ENCODE measurements at places on chromosomes 6 and 20.
A peak's percentile ranks its signal among the peaks of the same experiment; 100 is the strongest.

GRCh38 chr6:108080010-108080780, 5.7 kb upstream of the OSTM1 start:
- no peak for DNase-seq

GRCh38 chr20:53899351-53900167, 170.8 kb downstream of the BCAS1 start:
- DNase-seq = no peak

DNA sequence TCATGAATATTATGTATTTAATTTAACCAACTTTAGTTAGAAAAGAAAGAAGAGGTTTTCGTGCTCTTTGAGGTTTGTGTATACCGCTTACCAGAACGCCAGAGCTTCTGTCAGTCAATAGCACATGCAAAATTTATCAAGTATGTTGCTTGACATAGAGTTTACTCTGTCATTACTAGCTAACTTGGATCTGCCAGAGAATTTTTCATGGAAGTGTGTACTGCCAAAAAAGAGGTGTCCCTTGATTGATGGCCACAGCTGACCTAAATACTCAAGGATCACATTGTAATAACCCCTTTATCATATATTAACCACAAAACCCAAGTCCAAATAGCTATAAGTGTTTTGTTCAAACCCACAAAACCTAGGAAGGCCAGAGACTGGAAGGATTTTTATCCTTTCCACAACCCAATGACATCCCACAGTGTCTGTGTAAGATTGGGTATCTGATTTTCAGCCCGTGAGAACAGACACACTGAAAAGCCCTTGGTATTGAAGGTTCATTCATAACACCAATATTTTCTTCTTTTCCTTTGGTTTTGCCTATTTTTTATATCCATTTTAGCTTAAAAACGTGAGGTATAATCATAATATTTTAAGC, 194.0 kb upstream of the EYA4 start:
- no peak for DNase-seq

DNA sequence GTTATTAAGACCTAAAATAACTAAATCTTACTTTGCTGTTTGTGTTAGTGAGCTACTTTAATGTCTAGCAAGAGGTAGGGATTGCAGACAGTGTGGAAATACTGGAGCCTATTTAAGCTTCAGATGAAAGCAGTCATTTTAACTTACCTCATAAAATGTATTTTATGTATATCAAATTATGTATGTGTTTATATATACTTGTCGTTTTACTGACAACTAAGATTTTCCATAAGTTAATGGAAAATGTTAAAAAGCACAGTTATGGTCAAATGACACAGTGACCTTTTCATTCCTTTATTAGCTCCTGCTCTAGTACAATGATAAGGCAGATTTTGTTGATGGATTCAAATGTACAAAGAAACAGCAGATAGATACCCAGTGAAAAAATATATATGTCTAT, 34.6 kb downstream of the QKI start:
- DNase-seq = no peak

DNA sequence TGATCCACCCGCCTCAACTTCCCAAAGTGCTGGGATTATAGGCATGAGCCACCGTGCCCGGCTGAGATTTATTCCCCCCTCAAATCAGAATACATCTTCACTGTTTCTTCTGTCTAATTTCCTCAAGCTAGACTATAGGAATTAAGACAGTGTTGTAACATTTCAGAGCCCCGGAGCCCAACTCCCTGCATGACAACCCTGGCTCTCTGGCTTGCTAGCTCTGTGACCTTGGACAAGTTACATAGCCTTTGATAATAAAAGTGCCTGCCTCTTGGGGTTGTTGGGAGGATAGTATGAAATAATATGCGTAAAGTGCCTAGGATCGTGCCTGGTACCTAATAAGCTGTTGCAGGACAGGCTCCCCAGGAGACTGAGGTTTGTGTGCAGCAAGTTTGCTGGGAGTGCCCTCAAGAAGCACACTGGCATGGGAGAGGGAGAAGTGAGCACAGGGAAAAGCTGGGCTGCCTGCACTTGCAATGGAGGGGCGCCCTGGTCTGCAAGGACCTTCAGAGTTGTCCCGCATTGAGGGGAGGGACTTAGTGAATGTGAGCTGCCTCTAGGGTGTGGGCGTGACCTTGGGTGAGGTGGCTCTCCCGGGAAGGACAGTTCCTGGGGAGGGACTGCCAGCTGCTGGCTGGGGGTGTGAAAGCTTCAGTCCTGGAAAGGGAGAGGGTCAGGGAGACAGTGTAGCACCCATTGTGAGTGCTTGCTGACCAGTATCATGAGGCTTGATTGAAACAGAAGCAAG, 43.4 kb downstream of the TAF8 start:
- DNase-seq = no peak

- DNase-seq = no peak
These were observed 48.8 kb upstream of the CHRNA4 start for GRCh38 chr20:63409834-63410435.

DNA sequence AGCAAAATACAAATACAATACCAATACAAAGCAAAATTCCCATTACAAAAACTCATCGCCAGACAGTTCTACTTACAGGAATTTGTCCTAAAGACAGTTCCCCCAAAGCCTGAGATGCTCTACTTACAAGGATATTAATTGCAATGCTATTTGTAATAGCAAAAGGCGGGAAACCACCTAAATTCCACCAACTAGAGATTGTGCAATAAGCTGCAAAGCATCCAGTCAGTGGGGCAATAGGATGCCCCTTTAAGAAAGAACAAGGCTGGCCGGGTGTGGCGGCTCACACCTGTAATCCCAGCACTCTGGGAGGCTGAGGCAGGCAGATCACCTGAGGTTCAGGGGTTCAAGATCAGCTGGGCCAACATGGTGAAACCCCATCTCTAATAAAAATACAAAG, 39.1 kb downstream of the FAM209B start:
- DNase-seq = no peak

GRCh38 chr6:63509652-63510352, 62.5 kb upstream of the LOC128125822 start:
- peak; percentile 9 for DNase-seq

- no peak for DNase-seq
These were observed 15.7 kb upstream of the MYT1 start for GRCh38 chr20:64148581-64148980.

DNA sequence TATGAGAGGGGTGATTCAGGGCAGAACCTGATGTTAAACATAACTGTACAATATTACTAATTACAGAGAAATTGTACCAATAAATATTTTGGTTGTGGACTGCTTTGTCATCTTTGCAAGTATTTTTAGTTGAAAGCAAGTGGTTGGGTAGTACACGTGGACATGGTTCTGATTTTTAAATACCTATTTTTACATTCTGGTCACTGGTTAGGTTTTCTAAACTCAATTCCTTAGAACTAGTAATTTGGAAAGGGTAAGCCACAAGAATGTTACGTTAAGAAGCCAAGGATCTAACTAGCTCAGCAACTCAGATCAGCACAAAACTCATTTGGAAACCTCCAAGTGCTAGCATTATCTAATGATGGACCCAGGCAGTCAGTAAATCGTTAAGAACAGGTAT, 2.7 kb downstream of the EPB41L2 start:
- DNase-seq = no peak

- DNase-seq = no peak
These were observed 166.2 kb downstream of the SCML4 start for GRCh38 chr6:107657755-107658461.

- DNase-seq = no peak
These were observed 67.5 kb downstream of the KCNQ5 start for GRCh38 chr6:72689107-72689954.

GRCh38 chr20:59933849-59934585, 580 bp upstream of the SYCP2 start:
- peak; percentile 57 for DNase-seq

DNA sequence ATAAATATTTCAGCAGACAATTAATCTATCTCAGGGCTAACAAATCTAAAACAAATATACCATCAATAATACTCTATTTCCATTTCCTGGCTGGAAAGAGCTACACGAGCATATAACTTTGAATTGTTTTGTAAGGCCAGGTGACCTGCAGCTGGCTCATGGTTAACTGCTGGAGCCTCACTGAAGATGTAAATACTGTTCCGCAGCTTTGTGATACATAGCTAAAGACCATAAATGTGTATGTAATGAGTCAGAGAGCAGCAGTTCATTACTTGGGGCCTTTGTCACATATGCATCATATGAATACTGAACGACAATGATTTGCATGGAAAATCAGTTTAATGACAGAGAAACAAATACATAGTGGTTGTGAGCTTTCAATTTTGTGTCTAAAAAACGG, 109.4 kb upstream of the CCN2 start:
- peak; percentile 16 for DNase-seq

DNA sequence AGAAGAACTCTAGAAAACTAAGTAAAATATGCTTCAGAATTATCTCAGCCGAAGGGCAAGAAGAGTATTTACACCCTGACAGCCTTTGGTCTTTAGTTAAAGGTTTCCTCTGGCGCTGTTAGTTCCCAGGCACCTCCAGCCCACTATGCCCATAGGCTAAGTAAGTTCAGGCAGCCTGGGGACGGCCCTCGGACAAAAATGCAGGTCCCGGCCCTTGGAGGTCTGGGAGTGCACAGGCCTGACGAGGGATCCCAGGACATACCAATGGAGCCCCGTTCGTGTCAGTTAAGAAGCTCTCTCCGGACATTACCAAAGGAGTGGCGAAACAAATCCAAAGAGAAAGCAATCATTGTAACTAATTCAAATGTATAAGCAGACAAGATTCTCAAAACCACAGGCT, 311.8 kb downstream of the CD83 start:
- no peak for DNase-seq

- DNase-seq = no peak
These were observed 27.3 kb downstream of the CDK5RAP1 start for GRCh38 chr20:33373735-33374605.

- no peak for DNase-seq
These were observed 14.6 kb upstream of the TOX2 start for GRCh38 chr20:43900121-43900466.

DNA sequence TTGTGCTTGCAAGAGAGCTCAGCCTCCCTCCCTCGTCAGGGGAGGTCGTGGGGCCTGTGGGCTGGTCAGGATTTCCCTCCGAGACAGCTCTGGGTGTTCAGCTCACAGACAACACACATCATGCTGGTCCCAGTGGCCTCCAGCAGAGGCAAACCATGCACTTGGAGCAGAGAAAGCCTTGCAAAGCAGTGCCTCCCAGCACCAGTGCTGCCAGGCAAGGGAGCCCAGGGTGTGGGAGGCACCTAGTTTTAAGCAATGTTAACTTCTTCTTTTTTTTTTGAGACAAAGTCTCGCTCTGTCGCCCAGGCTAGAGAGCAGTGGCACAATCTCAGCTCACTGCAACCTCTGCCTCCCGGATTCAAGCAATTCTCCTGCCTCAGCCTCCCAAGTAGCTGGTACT, 34.0 kb upstream of the INSM1 start:
- no peak for DNase-seq

DNA sequence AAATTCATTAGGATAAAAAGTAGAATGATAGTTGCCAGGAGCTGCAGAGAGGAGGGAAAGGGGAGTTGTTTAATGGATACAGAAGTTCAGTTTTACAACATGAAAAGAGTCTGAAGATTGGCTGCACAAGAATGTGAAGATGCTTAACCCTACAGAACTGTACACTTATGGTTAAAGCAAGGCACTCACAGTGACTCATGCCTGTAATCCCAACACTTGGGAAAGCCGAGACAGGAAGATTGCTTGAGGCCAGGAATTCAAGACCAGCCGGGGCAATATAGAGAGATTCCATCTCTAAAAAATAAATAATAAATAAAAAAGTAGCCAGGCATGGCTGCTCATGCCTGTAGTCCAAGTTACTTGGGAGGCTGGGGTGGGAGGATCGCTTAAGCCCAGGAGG, 174.0 kb downstream of the TASP1 start:
- no peak for DNase-seq
